HT1080 (cell line): ENCODE measurements at places on chromosomes 3 and 15. TPM values are rescaled to one million over a fixed set of nuclear protein-coding genes. Genes with fewer than 3 reads are reported as not detected.

GRCh38 chr3:36943601-36944000 lies 1.3 kb downstream of the TRANK1 start:
- DNase-seq: no peak

- DNase-seq: no peak
Measured at GRCh38 chr3:144167634-144168033, 196.0 kb downstream of the DIPK2A start.

DNA sequence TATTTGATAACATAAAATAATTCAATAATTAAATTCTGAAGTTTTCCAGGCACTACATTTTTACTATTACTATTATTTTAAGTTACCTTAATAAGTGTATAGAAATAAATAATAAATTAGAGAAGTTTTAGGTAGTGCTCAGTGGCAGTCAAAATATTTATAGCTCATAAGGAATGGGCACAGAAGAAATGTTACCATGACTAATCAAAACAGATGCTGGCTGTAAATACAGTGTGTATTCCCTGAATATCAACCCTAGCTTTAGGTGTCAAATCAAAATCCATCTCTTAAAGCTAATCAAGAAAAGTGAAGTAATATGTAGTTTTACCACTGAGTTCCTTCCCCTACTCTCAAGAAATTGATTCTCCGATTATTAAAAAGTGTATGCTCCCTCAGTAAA lies 35.5 kb downstream of the ZBTB20 start:
- DNase-seq: no peak

DNA sequence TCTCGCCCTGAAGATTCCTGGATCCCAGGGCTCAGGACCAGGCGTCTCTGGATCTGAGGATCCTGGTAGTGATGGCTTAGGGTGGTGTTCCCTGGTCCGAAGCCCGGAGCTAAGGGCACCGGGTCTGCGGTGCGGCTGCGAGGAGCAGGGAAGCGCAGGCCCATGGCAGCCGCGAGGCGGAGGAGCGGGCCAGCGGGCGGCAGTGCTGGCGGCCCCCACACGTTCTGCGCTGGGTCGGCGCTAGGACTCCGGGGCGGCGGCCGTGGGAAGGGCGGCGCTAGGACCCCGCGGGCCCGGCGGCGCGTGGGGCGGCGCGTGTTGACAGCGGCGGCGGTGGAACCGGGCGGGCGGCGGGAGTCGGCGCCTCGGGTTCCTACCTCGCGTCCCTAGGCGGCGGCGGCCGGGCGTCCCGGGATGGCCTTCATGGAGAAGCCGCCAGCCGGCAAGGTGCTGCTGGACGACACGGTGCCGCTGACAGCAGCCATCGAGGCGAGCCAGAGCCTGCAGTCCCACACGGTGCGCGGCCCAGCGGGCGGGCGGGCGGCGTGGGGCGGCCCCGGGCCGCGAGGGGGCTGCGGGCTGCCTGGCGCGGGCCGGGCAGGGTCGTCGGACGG lies at the start of gene PXK:
Gene PXK, plus strand, starts transcription at position 318 of the 614 bp plus-strand sequence. Its CDS starts 97 bp downstream, at position 415.
- DNase-seq: peak; percentile 69

GRCh38 chr3:4664412-4664811 lies 171.3 kb downstream of the ITPR1 start:
- DNase-seq: no peak

Gene THBS1
- total RNA-seq: 188 and 262 TPM in 2 replicates

Gene FEM1B
- total RNA-seq: 28.0 and 44.1 TPM in 2 replicates
